Kidney (tissue), 22 donors: ENCODE measurements at places on chromosomes 4 and X.

DNA sequence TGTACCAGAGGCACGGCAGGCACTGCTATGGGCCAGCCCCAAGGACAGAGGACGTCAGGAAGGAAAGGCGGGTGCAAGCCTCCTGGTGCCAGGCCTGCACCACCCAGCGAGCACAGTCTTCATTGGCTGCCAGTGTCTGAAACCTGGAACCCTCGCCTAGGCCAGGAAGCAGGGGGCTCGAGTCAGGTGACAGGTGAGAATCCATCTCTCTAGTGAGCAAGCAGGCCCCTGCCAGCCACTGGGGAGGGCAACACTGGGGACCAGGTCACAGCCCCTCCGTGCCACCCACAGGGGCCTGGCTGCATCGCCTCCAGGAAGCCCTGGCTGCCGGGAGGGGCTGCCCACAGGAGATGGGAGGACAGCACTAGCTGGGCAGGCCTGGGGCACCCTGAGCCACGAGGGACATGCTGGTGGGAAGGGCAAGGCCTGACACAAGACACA is 6.9 kb upstream of the HAUS3 start:
- no peak for DNase-seq

GRCh38 chr4:25658777-25659176 is 3.1 kb downstream of the SLC34A2 start:
- DNase-seq: no peak

GRCh38 chr4:36757580-36758311 is 476.3 kb downstream of the DTHD1 start:
- DNase-seq: no peak

DNA sequence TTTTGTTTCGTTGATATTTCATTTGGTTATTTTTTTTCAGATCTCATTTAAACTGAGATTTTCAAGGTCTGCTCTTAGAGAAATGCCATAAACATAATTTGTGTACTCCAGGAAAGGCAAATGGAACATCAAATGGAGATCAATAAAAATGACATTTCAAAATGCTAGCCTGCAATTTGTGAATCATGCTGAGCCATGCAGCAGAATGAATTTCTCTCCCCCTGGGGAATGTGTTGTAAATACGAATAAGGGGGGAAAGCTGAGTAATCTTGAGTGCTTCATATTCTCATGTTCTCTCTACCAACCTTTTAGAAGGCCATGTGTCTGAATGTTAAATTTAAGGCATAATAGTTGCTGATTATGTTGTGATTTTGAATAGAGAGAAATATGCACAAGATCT is 7.8 kb downstream of the ZCCHC4 start:
- no peak for DNase-seq

- no peak for DNase-seq
These were observed 39.5 kb downstream of the ENOPH1 start for GRCh38 chr4:82469791-82470345.

DNA sequence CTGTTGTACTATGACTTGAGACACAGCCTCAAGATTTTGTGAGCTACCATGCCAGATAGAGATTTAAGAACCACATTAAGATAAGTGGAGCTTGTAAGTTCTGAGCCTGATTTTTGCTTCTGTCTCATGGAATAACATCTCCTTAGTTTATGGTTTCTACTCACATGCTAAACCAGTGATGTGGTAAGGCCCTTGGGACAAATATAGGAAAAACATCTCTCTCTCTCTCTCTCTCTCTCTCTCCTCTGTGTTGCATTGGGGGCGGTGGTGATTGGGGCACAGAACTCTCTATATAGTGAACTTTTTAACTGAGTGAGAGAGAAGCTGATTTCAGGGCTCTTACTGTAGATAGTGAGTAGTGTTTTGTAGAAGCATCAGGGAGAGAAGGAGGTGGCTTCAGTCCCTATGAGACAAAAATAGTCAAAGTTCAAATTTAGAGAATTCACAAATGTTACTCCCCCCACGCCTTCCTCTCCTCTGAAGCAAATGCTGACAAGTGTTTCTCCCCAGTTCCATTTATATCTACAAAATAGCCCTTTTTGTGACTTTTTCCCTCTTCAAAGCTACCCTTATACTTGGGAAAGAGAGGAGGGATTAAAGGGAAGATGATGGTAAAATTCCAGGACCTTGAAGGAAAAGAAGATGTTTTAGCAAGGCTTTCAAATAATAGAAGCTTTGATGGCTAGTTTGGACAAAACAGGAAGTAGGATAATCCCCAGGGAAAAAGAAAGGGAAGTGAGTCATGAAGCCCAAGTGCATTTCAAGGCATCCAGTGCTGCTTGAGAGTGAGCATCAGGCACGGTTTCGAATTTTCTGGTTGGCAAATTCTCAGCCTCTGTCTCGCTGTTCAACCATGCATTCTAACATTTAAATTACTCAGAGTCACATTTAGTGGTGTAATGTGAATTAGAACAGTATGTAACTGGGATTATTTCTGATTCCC is 134.3 kb upstream of the AP1S2 start:
- no peak for DNase-seq
